Stimulated activated CD4-positive, alpha-beta T cell treated with anti-CD3 and anti-CD28 coated beads, Interleukin-2, amount 100 ng/mL, for 48 hours (primary cell): ENCODE measurements at places on chromosomes 3 and 15.

DNA sequence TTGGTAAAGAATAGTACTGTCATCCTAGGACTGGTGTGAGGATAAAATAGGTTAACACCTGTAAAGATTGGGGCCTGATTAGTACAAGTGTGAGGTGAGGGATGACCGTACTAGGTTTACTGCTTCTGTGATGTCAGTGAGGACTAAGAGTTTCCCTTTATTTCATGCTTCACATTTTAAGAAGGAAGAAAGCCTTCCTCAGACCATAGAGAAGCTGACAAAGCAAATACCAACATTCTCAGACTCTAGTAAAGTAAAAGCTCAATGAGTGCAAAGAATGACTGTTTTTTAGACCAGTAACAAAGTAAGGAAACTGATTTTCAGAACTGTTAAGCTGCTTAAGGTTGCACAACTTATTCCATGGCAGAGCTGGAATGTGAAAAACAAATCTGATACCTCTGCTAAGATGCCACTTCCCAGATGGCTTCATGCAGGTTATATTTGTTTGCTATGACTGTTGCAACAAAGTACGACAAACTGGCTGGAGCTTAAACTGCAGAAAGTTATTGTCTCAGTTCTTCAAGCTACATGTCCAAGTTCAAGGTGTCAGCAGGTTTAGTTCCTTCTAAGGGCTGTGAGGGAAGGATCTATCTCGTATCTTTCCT lies 354.9 kb downstream of the RSL24D1 start:
- DNase-seq: no peak

DNA sequence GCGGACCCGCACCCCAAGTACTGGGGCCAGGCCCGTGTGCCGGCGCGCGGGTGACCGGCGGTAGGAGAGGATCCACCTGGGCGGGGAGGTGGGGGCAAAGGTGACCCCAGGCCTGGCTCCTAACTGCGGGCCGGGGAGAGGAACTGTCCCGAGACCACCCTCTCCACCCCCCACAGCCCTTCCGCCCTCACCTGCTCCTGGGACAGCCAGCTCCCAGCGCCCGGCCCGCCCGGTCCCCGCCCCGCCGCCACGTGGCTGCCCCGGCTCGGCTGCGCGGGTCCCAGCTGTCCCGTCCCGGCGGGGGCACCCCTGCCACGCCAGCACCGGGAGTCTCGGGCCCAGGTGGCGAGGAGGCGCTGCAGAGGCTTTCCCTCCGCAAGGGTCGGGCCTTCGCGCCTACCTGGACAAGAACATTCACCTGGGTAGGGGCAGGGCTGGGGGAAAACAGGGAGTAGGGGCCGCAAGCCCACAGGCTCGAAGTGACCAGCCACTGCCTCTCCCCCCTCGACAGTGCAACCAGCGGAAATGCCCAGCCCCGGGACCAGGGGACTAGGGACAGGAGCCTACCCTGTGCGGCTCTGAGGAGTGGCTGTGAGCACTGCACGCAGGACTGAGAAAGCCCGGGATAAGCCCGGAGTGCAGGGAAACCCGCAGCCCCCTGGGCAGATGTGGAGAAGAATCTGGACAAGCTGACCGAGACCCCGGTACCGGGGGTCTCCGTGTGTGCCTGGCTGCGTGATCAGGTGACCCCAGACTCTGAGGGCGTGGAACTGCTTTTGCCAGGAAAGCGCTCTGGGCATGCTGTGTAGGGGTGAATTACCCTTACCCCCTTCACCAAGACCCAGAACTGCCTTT lies at the start of gene SLC12A8:
Gene SLC12A8, minus strand, starts transcription at position 240 of the 855 bp plus-strand sequence. CDS start 1,399 bp downstream, outside the sequence.
- no peak for DNase-seq

DNA sequence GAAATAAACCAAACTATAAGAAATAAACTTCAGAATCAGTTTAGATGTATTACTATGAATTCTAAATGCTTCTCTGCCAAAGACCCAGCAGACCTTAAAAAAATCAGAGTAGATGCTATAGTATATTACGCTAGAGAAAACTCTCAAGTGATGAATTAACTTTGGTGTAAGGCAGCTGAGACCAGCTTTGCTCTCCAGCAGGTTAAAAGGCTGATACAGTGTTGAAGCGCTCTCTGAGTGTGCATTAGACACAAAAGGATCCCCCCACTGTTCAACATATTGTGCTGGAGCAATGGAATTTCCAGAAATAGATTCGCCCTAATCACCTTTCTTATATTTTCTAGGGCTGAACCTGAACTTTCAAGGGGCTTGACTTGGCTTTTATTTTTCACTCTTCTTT lies 190.0 kb downstream of the EFHB start:
- no peak for DNase-seq

DNA sequence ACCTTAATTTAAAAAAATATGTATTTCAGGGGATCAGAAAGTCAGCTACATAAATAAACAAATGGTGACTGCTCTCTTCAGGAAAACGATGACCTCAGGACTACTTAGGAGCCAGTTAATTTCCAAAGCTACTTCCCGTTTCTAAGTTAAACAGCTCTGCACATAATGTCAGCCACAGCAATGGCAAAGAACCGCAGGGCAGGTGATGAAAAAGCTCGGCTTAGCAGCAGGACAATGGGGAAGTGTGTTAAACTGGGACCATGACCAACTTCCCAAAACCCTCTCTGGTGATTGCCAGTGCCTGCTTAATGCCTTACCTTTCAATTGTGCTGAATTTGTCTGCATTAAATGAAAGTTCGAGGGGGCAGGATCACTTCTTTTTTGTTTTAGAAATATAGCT lies 258.9 kb downstream of the FHIT start:
- no peak for DNase-seq

- no peak for DNase-seq
Measured at GRCh38 chr15:96586901-96587300, 256.4 kb downstream of the NR2F2 start.
